ENCODE measurements at places on chromosomes 2 and 18.

GRCh38 chr2:232586943-232587505 lies 36.5 kb downstream of the EIF4E2 start:
- no peak for DNase-seq

DNA sequence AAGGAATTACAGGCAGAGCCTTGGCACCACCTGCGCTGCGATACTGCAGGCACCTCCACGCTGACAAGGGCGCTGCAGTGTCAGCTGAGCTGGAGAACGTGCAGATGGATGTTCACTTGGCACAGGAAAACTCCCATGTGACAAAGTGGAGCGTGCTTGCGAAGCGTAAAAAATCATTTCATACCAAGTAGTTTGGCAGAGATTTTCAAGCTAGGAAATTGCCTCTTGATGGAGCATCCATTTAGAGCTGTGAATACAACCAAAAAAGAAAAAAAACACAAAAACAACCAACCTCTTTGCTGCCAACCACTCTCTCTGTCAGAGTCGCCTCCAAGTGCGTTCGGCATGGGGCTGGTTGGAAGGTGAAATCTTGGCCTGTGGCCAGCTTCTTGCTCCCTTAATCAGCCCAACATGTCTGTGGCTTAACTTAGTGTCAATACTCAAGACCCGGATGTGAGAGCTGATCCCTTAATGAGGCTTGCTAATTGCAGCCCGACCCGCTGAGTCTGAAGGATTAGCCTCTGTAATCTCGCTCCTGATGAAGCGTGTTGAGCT lies 38.1 kb downstream of the ACOXL start:
- DNase-seq, result peak; percentile 67

DNA sequence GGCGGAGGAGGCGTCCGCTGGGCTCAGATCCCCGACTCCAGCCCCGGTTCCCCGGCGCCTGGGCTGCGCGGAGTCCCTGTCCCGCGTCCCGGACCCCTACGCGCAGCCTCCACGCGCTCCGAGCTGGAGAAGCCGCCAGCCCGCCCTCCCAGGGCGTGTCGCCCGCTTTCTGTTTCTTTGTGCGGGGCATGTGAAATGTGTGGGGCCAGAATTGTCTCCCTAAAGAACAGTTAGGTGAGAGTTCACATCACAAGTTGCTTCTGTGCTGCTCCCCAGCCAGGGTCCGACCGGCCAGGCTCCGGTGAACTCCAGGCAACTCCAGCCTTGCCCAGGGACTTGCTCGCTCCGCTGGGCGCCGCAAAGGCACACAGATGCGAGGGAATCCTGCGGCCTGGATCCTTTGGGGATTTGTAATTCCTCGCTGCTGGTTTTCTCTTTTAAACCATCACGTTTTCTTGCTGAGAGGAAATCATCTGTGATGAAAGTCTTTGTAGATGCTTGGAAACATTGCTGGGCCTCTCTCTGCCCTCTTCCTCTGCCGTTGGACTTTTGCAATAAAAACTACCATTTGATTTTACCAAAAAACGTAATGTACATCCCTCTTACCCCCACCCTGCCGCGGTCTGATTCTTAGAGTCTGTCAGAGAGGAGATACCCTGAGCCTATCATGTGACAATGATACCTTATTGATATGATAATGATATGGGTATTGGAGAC lies 631 bp downstream of the GYPC start:
- DNase-seq, result peak; percentile 70

- no peak for DNase-seq
These were observed 759.6 kb upstream of the NRXN1 start for GRCh38 chr2:51791496-51791895.

DNA sequence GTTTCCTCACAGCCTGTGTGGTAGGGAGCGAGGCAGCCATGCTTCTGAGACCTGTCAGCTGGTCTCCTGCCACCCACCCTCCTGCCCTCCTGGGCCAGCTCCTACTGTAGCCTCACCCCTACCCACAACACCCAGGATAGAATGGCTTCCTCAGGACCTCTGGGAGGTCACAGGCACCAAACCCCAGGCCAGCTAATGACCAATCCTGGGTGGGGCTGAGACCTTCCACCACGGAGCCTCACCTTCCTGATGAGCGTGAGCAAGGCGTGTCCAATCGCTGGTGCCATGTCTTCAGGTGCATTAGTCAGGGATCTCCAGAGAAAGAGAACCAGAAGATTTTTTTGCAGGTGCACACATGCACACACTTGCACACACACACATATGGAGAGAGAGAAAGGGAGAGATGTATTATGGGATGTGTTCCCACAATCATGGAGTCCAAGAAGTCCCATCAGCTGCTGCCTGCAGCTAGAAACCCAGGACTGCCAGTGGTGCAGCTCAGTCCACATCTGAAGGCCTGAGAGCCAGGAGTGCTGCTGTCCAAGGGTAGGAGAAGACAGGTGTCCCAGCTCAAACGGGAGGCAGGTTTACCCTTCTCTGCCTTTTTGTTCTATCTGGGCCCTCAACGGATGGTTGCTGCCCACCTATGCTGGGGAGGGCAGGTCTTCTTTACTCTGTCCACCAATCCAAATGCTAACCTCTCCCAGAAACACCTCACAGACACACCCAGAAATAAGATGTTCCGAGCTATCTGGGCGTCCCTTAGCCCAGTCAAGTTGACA lies 70.4 kb upstream of the HDAC4 start:
- DNase-seq, result peak; percentile 12

DNA sequence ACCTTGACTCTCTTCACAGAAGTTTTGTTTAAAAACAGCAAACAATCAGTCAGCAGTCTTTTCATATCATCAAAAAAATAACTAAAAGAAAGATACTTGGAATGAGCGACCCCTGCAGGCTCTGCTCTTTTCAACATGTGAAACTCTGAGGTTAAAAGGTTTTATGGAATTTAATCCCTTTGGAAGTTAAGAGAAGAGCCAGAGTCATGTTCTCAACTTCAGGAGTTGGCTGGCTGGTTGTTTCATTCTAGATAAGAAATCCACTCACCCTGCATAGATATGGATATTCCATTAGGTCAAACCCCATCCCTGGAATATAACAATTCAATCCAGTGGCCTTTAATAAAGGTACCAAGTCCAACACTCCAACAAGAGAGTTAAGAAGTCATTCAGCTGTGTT lies 115.6 kb upstream of the RMDN2 start:
- DNase-seq, result no peak

DNA sequence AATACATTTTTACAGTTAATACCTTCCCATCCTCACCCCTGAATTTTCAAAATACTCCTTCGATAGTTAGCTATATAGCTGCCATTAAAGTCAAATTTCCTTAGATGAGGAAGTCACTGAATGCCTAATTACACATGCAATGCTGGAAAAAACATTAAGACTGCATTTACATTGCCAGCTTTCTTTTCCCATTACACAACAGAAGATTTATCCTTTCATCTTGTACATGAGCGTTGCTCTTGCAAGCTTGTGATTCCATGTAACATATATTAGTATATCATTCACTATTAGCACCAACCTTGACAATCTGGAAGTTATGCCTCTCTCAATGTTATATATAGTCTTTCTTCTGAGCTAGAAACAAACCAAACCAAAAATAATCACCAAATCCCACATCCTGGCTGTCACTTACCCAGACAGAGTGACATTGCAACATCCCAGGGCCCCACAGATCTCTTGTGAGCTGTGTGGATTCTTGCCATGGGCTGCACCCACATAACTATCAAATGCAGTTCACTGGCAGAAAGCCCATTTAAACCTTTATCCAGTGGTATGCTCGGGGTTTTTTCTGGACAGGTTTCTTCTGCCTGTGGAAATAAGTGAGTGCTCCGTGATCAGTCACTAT lies 79.2 kb upstream of the PAPOLG start:
- no peak for DNase-seq

GRCh38 chr2:49416252-49416651 lies 261.9 kb upstream of the FSHR start:
- no peak for DNase-seq

GRCh38 chr2:34912084-34912483 lies 1313.0 kb upstream of the FAM98A start:
- no peak for DNase-seq

DNA sequence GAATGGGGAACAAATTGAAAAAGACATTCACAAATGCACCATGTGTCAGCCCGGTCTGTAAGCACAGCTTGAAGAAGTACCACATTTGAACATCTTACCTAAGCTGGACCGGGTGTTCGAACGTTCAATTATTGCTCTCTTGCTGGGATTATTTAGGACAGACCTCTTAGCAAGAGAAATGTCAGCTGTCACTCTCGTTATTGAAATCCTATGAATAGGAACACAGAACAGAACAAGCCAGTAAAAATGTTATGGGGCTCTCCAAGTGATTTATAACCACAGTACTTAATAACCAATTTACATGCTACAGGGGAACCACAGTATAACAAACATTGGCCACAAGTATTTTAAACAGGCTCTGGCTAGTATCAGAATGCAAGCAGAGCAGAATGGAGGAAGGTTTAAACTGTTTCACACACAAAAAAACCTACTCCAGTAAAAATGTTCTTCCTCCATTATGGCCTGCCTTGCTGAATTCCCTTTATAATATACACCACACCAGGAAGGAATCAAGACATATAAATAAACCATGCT lies 32.5 kb upstream of the ARL5A start:
- no peak for DNase-seq

DNA sequence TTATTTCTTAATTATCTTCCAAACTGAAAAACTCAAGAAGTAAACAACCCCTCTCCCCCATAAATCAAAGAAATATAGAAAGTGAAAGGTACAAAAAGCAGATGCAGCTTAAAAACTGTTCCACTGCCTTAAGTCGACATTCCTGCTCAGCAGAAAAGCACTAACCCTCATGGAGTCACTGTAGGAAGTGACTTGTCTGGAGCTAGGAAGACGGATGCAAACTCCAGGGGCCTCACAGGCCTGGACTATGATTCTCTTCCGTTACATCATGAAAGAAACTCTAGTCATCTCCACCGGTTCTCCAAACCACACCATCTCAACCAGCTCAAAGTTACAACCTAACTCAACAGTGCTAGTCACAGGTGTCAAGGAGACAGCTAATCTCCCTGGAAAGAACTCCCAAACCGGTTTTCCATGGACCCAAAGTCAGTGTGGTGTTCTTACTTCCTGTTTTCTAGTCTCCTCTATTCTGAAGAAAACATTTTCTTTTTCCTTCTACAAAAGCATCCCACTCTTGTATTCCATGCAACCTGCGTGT lies 128.4 kb downstream of the PIEZO2 start:
- no peak for DNase-seq

DNA sequence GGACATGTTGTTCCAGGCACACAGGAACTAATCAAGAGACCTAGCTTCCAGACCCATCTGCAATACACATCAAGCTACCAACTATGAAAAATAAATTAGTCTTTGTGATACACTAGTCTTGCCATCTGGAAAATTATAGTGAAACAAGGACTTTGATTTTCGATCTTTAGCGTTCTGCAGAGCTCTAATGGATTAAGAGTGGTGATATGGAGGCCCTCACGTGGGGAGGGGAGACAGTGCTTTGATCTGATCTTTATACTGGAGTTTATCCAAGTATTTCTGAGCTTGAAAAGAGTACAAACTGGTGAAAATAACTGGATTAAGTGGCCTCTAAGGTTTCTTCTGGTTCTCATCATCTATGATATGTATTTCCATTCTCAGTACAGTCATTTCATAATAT lies 273.4 kb upstream of the CDH7 start:
- DNase-seq, result no peak

DNA sequence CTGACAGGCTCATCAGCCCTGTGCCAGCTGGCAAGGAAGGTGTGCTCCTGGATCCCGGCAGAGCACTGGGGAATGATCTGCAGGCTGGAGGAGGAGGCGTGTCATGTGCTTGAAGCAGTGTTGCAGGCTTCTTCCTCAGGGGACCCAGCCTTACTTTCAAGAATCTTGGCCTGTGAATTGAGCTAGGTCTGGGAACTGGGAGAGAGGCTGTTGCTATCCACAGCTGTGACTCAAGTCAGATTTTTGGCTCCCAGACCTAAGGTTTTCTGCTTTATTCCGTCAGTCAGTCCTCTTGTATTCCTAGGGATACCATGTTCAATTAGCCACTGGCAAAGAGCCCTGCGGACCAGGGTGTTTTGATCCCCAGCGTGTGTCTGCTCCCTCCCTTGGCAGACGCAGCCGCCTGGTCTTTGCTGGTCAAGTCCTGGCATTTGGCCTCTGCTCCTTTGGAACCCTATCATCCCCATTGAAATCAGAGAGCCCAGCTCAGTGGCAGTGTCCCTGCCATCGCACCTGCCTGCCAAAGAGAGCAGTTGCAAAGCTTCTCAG lies 32.4 kb downstream of the ASB1 start:
- DNase-seq, result peak; percentile 90

GRCh38 chr2:223041527-223042109 lies 10.4 kb upstream of the KCNE4 start:
- peak; percentile 49 for DNase-seq

DNA sequence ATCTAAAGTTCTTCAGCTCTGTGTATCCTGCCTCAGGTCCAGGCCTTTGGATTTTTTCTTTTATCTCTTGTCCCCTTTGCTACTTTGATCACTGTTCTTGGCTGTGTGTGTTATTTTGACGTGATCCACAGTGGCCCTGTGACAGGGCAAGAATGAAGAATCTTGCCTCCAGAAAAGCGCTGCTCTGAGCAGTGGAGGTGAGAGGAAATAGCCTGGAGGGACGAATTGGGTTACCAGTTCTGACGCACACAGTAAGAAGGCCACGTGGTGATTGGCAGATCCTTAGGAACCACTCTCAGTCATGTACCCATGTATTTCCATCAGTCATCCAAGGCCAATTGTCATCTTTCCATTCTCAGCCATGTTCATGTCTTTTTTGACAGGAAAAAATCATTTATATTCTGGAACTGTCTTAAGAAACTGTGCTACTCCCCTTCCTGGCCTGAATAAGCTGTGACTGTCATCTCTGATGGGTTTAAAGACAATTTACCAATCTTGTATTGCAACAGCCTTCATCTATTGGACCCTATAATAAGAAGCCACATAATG lies 47.6 kb downstream of the MAPK4 start:
- no peak for DNase-seq

DNA sequence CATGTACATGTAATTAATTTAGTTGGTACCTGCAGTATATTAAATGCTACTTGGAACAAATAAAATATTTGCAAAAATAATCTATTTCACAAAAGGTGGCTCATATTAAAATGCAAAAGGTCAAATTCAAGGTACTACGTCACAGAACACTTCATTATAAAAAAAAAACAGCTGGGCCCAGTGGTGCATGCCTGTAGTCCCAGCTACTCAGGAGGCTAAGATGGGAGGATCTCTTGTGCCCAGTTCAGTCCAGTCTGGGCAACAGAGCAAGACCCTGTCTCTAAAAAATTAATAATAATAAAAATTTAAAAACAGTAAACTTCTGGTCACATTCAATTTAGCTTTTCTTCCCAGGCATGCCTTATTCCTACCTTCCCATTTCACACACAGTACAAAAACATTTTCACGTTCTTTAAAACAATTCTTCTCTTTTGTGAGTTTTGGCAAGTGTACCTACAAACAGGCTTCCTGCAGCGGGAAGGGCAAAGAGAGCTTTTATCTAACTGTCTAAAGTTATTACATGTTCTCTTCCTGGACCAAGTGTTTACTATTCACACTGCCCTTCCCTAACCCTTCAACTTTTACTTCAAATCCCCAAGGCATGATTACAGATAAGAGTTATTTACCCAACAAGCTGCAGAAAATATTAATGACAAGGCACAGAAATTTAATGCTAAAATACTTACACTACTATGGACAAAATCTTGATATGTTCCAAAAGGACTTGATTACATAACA lies 10.7 kb downstream of the BAZ2B start:
- no peak for DNase-seq
